ENCODE measurements at places on chromosomes 3 and 15.

- DNase-seq, result no peak
Measured at GRCh38 chr15:85452436-85452835, 72.0 kb downstream of the AKAP13 start.

DNA sequence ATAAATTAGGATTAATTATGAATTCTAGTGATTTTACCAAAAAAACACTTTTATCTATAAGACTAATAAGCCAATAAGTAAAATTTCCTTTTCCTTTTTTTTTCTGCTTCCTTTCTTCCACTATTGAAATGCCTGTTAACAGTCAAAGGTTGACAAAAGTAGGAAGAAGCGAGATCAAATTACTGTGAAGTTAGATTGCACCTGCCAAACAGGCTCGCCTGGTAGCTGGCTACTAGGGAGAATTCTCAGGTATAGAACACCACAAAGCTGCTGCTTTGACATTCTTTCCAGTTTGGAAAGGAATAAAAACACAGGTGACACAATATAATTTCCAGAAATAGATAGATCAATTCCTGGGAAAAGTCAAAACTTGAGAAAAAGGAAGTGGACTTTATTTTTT lies 749.0 kb downstream of the NSUN3 start:
- DNase-seq, result no peak

DNA sequence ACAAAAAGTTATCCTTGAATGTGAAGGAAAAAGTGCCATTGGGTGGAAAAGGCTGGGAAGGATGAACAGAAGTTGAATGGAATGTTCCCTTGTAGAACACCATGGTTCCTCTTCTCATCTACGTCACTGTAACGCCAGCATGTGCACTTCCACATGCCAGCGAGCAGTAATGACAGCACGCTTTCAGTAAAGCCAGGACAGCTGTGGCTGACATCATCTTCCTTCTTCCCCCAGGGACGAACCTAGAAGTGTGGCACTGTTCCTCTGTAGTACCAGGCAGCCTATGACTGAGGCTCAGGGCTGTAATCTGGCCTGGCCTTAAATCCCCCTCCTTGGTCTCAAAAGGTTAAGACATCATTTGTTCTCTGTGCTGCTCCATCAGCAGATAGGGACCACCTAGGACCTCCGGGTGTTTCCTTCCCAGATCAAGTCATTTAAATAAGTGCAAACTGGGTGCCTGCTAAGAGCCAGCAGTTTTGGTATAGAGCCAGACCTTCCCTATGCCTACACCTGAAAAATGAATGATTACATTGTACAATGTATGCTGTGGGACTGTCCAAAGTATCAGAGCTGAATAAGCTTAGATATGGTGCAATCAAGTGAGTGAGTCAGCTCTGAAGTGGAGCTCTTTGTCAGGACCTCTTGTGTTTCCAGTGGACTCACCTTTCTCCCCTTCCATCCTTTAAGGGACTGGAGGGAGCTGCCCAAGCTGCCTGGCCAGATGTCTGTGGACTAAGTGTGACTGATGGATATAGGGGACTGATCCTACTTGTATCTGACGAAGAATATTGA lies 5.6 kb upstream of the SRPRB start:
- no peak for DNase-seq

GRCh38 chr15:83289160-83289559 lies 4.7 kb upstream of the BNC1 start:
- DNase-seq, result no peak

- no peak for DNase-seq
Measured at GRCh38 chr3:51719410-51720025, 12.7 kb downstream of the GRM2 start.

DNA sequence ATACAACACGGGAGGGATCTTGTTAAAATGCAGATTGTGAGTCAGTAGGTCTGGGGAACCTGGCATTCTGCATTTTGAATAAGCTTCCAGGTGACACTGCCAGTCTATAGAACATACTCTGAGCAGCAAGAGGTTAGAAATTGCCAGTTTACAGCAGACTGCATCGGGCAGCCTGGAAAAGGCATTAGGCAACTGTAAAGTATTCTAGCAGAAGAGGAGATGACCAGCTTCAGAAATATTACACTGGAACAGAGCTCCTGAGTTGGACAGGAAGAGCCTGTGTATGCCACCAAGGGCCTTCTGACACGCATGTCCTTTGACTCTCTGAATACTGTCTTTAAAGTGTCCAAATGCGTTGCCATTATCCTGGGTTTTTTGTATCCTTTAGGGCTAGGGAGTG lies 2.5 kb upstream of the ACAN start:
- no peak for DNase-seq

GRCh38 chr3:146646261-146646660 lies 41.1 kb upstream of the PLSCR5 start:
- no peak for DNase-seq

GRCh38 chr15:100867433-100867832 lies 12.2 kb upstream of the ALDH1A3 start:
- DNase-seq, result no peak

GRCh38 chr3:157693762-157694161 lies 190.5 kb upstream of the VEPH1 start:
- no peak for DNase-seq

- no peak for DNase-seq
Measured at GRCh38 chr15:62975515-62975914, 67.0 kb upstream of the TPM1 start.

GRCh38 chr15:77507911-77508310 lies 87.2 kb downstream of the HMG20A start:
- no peak for DNase-seq

DNA sequence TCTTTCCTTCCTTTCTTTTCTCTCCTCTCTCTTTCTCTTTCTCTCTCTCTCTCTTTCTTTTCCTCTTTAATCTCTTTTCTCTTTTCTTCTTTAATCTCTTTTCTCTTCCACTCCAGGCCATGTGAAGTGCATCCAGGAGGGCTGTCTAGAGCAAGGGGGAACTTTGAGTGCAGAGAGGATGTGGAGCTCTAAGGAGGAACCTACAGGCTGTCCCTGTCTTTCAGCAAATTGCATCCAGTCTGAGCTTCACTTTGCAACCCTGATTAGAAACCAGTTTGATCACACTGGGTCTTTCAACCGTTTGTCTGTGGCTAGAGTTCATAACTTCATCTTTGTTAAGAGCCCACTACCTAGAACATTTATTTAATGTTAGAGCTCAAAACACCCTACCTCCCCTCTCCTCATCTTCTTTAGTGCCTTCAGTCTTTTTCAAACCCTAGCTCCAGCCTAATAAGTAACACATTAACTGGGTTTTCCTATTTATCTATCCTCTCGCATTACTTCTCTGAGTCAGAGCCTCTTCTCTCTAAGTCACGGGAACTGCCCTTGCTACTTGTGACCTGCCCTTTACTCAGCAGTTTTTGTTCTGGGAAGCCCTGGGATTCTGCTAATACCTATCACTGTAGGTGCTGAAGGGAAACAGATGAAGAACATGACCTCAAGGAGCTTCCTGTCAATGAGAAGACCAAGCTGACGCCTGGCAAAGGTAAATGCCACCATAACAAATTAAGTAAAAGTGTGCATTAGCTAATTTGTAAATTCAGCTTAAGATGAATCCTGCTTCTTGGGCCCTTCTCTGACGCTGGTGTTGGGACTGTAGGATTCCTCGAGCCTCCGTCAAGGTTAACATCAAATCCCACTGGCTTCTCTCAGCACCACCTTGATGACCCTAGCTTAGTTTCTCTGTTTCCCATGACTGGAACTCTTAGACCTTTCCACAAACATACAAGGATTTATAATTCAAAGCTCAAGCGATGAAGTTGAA lies at the start of gene GCNT3:
Gene GCNT3 (plus strand): TSS at position 508 of the 985 bp plus-strand sequence. CDS start 6,456 bp downstream, outside the sequence.
- no peak for DNase-seq

DNA sequence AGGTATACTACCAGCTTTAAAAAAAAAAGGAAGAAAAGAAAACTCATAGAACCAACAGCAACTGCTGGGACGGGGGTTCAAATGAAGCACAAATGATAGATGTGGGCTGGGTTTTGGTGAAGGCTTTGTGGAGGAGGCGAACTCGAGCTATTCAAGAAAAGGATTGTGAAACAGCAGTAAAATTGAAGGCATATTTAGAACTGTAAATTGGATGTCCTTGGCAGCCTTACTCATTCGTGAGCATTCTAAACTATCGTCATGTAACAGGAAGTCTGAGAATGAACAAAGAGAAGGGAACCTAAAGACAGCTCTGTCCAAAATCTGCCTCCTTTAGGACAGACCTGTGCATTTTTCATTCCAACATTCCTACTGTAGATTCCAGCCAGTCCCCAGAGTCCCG lies 97.8 kb downstream of the LARS2 start:
- DNase-seq, result no peak

- no peak for DNase-seq
Measured at GRCh38 chr3:9019259-9019961, 56.1 kb upstream of the RAD18 start.

- DNase-seq, result no peak
Measured at GRCh38 chr3:98556164-98557130, 24.7 kb downstream of the GPR15 start.

- no peak for DNase-seq
Measured at GRCh38 chr15:84773716-84774115, 25.3 kb downstream of the ZNF592 start.

GRCh38 chr3:159824333-159824732 lies 164.3 kb upstream of the IL12A start:
- DNase-seq, result no peak

GRCh38 chr3:197597335-197597734 lies 41.6 kb upstream of the BDH1 start:
- DNase-seq, result no peak

DNA sequence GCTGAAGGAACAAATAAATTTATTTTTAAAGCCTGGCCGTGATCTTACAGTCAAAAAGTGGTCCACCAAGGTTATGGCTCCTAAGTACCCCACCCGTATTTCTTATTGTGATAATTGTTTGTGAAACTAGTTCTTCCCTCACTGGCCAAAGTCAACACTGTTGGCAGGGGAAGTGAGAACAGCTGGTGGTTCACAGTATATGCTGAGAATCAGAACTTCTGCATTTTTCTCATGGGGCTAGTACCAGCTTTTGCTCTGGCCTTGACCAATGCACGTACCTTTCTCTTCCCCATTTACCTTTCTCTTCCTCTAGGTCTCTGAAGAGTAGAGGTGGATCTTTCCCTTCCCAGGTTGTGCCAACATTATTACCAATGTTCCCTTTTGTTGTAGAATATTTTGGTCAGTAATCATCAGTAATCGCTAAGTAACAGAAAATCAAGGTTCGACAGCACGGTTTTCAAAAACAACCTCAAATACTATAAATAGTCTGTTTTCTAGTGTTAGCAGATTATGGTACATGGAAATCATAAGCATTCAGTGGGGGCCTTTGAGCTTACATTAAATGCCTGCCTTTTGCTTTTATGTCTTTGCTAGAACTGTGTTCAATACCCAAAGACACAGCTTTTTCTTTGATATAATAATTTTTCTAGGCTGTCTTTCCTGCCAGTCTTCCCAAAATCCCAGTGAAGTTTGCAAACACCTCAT lies 268.0 kb downstream of the LPP start:
- no peak for DNase-seq

GRCh38 chr15:79004336-79004735 lies 59.5 kb upstream of the CTSH start:
- no peak for DNase-seq

Data from activated gamma-delta T cell (primary cell).